Placental pericyte (primary cell): ENCODE measurements at places on chromosomes 12 and 14. TPM values are rescaled to one million over a fixed set of nuclear protein-coding genes. Genes with fewer than 3 reads are reported as not detected.

Gene PYGL
- 34.8 and 41.8 TPM in 2 replicates for total RNA-seq

Gene CFAP251
- total RNA-seq, result 4.6 and 5.9 TPM in 2 replicates

Gene LPAR5
- not detected in 2 replicates for total RNA-seq

Gene ASCL1
- total RNA-seq, result not detected in 2 replicates
